ENCODE measurements at places on chromosomes 1 and 21. TPM values are rescaled to one million over a fixed set of nuclear protein-coding genes. Genes with fewer than 3 reads are reported as not detected.

LCE1C gene
- not detected for polyA plus RNA-seq

GRCh38 chr1:82511441-82511840 is 710.7 kb downstream of the ADGRL2 start:
- DNase-seq, result no peak

DNA sequence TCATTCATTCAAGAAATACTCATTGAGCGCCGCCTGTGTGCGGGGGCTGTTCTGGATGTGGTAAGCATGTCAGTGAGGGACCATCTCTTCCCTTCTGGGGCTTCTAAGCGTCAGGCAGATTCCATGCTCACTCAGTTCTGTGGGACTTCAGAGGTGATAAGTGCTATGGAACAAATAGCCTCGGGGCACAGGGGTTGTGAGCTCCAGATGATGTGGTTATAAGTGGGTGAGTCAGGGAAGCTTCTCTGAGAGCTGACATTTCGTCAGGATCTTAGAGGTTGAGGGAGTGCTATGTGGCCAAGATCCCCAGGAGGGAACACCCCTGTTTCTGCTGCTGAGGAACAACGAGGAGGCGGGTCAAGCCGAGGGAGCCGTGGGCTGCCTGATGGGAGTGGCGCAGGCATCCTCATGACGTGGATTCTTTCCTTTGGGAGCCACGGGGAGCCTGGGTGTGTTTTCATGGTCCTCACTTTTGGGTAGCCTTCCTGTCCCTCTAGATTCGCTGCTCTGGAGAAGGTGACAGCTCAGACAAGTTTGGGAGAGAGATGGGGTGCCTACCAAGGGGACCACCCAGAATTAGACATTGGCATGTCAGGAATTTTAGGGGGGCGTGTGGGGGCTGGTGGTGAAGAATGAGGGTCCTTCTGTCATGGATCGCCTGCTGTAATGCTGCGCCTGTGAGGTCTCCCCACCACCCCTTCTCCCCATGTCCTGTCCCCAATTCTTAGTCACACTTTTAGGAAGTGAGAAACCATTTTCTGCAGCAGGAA is 38.5 kb downstream of the HUNK start:
- no peak for DNase-seq

- no peak for DNase-seq
These were observed 1156.3 kb upstream of the B3GALT2 start for GRCh38 chr1:194342484-194343262.

DNA sequence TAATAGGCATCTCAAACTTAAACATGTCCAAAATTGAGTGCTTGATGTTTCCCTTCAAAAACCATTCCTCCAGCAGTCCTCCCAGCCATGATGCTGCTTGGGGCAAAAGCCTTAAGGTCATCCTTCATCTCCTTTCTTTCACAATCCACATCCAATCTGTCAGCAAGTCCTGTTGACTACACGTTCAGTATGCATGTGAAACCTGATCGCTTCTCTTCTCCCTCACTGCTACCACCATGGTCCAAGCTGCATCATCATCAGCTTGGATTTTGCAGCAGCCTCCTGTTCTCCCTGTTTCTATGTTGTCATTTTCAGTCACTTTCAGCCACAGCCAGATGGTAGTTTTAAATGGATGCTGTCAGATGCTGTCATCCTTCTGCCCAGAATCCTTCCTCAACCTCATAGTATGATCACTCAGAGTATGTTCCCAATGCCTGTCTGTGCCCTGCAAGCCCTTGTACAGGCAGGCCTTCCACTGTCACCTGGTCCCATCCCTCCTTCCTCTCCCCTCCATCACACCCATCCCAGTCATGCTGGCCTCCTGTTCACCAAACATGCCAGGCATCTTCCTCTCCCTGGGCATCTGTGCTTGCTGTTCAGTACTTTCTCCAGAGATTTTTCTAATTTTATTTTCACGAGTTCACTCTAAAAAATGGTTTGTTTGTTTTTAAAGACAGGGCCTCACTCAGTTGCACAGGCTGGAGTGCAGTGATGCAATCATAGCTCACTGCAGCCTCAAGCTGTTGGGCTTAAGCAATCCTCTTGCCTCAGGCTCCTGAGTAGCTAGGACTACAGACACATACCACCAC is 66.0 kb downstream of the SYDE2 start:
- DNase-seq, result peak; percentile 20

- no peak for DNase-seq
These were observed 39.0 kb downstream of the GALNT2 start for GRCh38 chr1:230105754-230106625.

PRR9 gene
- not detected for polyA plus RNA-seq

C1QC gene
- 32.7 TPM for polyA plus RNA-seq

ELOVL1 gene
- 40.5 TPM for polyA plus RNA-seq

- no peak for DNase-seq
These were observed 28.2 kb upstream of the IKBKE start for GRCh38 chr1:206442101-206442500.

- no peak for DNase-seq
These were observed 443.5 kb upstream of the B3GALT2 start for GRCh38 chr1:193629875-193630274.

- DNase-seq, result no peak
These were observed 94.2 kb upstream of the HOOK1 start for GRCh38 chr1:59720326-59721115.

- DNase-seq, result no peak
These were observed 15.2 kb downstream of the RGS4 start for GRCh38 chr1:163084330-163084729.

DNA sequence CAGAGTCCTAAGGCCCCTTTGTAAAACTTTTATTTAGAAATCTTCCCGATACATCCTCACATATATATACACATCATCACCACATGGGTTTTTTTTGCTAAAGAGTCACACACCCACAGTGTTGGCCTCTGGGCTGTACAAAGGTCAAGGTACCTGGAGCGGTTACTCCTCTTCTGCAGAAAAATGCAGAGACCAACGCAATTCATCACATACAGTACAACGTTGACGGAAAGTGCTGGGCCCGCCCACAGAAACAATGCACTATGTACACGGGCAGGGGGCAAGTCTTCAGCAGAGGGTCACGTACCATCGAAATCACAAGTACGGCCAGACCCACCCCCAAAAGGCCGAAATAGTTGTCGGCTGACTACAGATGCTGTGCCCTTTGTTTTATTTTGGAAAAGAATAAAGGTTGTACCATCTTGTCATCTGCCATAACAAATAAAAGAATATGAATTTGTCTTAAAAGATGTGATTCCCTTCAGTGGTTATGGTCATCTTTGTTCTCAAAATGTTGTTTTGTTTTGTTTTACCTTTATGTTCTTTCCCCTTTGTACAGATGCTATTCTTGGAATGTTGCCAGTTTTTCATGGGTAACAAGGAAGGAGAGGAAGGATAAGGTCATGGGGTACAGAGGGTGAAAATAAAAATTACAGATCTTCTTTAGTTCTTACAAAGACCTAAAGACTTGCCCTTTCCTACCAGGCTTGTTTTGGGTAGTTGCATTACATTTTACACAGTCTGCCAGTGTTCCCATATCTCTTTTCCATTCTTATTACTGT is 15.6 kb downstream of the TAL1 start:
- DNase-seq, result no peak

- DNase-seq, result no peak
These were observed 11.1 kb downstream of the PRXL2B start for GRCh38 chr1:2597441-2598328.

DNA sequence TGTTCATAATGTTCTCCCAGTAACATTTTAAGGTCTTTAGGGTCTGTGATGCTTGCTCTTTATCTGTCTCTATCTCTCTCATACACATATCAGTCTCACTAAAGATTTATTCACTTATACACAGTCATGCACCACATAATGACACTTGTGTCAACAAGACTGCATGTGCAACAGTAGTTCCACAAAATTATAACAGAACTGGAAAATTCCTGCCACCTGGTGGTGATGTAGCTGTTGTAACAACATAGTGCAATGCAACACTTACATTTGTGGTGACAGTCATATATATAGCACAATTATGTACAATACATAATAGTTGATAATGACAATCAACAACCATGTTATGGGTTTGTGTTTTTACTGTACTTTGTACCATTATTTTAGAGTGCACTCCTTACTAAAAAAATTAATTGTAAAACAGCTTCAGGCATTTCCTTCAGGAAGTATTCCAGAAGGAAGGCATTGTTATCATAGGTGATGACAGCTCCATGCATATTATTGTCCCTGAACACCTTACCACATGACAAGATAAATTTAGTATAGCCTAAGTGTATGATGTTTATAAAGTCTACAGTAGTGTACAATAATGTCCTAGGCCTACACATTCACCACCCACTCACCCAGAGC is 8.1 kb downstream of the TDRD5 start:
- DNase-seq, result no peak

- DNase-seq, result no peak
These were observed 14.1 kb downstream of the DPYD start for GRCh38 chr1:97906567-97907241.

GRCh38 chr21:26946744-26947446 is 20.0 kb downstream of the ADAMTS5 start:
- no peak for DNase-seq

- DNase-seq, result no peak
These were observed 915 bp downstream of the CDC20 start for GRCh38 chr1:43359696-43360095.

DNA sequence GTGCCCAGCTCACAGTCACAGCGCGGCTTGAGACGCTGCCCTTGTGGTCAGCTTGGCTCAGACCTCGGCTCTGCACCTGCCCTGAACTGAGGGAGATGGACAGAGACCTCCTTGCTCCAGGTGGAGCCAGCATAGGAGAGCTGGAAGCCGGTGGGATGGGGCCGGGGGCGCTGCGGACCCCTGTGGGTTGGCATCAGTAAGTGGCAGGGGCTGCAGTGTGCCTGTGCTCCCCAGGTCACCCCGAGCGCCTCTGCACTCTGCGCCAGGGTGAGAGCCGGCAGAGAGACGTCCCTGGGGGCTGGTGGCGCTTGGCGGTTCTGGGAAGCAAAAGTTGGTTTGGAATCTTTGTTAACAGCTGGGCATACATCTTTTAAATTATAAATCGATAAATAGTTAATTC is 105.6 kb upstream of the TTC34 start:
- no peak for DNase-seq

GRCh38 chr1:115946116-115946515 is 30.2 kb upstream of the SLC22A15 start:
- no peak for DNase-seq

GRCh38 chr1:187928288-187928687 is 1099.5 kb downstream of the PLA2G4A start:
- DNase-seq, result peak; percentile 59

DNA sequence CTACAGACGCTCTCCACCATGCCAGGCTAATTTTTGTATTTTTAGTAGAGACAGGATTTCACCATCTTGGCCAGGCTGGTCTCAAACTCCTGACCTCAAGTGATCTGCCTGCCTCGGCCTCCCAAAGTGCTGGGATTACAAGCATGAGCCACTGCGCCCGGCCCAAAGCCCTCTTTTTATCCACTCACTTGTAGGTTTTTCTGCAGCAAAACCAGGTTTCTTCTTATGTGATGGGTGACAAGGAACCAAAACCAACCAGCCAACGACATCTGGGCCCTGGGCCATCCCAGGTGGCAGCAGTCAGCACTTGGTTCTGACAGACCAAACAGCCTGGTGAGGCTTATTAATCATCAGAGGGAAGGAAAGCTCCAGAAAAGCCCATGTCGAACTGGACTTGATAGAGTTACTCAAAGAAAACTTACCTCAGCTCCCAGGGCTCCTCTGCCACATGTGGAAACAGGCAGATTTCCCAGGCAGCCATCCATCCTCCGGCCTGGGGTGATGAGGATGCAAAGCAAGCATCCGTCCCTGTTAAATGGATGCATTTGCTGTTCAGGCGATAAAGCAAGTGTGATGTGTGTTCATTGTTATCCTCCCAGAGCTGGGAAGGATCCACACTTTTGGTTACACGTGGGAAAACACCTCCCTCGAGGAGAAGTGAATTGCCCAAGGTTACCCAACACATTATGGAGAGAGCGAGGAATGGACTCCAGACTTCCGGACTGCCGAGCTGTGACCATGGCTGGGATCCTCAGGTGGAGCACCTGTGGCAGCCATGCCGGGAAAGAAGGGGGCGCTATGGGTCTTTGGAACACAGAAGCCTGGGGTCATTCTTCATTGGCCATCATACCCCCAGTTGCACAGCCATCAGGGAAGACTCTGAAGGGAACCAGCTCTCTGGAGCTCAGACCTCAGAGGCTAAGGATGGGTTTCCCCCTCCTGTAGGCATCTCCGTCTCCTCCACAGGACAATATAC is 118.8 kb downstream of the HUNK start:
- no peak for DNase-seq

DNA sequence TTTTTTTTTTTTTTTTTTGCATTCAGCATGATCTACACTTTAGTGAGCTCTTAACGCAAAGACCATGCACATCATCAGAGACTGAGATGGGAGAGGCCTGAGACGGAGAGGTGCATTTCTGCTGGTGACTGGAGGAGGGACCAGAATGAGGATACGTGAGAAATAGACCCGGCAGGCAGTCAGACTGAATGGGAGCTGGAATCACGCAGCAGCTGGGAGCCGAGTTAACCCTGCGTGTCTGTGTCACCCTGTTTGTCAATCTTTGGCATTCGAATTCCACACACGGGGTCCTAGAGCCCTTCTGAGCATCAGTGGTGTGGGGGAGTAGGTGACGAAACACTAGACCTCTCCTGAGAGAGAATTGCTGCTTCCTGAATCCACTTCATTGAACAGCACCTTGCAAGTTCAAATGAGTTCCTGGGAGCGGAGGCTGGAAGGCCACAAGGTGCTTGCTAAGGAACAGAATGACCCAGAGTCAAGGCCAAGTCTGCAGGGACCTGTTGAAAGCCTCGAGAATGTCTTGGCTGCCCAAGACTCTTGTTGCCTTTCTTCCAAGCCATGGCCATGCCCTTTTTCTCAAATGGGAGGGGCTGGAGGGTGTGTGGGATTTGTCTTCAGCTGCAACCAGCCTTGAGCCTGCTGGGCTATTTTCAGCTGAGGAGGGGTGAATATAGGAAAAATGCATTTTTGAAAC is 123.3 kb downstream of the CNIH3 start:
- DNase-seq, result no peak

LCE3E gene
- not detected for polyA plus RNA-seq

DNA sequence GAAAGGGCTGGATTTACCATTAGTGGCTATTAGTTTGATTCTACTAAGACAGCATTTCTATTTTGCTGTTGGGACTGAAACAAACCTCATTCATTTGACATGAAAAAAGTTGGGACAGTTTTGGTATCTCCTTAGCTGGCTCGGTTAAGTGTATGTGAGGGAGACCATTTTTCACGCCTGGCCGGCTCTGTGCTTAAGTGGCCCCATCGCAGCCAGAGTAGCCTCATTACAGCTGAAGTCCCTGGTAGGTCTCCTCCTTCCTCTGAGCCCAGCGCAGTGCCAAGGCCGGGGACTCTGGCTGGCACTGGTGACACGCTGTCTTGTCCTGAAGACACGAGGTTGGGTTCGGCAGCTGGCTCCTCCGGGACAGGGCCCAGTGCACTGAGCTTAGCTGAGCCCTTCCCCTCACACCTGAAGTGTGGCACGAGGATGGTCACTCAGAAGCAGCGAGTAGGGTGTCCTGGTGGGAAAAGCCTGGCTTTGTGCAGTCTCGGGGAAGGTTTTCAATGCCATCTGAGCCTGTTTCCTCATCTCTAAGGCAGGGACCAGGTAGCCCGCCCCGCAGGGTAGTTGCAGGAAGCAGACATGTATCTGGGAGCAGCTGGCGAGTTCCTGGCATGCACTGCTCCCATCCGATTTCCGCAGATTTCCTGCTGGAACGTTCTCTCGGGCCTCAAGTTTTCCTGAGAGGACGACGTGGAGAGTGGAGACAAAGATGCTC is 196.5 kb downstream of the DYRK1A start:
- peak; percentile 67 for DNase-seq

Data from right cardiac atrium (tissue), 5 donors.